Hematopoietic multipotent progenitor cell (in vitro differentiated cells): ENCODE measurements at places on chromosomes 6 and 20. TPM values are rescaled to one million over a fixed set of nuclear protein-coding genes. Genes with fewer than 3 reads are reported as not detected.

The TUBB1 gene
- total RNA-seq, result 4.0 TPM

DNA sequence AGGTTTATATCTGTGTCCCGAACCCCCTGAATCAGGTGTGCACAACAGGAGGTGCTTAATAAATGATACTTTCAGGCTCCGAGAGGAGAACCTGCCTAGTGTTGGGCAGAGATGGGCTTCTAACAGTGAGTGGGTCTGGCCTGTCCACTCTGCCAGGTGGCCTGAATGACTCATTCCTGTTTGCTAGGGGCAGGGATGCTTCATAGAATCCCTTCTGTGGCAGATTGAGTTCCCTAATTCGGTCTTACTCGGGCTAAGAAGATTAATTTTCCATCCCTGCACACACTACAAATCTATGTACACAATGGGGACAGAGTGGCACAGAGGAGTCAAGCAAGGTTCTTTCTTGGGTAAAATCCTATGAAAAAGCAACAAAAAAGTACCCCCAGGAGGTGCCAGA, 19.8 kb downstream of the SDC4 start:
- no peak for DNase-seq

DNA sequence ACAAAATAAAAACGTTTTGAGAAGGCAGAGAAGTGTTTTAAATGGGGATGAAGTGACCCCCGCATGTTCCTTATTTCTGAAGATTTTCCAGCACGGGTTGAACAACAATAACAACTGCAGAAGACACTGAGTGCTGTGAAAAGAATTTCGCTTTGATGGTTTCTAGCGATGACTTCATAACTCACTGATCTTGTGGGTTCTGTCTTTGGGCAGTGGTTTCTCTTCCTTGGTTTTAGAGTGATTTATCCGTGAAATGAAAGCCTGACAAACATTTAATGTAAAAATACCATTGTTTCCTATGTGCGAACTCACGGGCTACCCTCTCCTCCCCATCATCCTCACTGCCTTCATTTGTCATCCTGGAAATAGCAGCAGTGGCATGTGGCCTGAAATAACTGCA, 793.9 kb downstream of the QKI start:
- no peak for DNase-seq

GRCh38 chr6:135701426-135701825, 150.1 kb upstream of the PDE7B start:
- no peak for DNase-seq

The SLC17A2 gene
- total RNA-seq, result not detected

GRCh38 chr6:12557765-12558164, 158.8 kb upstream of the PHACTR1 start:
- DNase-seq, result no peak

The BMP5 gene
- total RNA-seq, result not detected

DNA sequence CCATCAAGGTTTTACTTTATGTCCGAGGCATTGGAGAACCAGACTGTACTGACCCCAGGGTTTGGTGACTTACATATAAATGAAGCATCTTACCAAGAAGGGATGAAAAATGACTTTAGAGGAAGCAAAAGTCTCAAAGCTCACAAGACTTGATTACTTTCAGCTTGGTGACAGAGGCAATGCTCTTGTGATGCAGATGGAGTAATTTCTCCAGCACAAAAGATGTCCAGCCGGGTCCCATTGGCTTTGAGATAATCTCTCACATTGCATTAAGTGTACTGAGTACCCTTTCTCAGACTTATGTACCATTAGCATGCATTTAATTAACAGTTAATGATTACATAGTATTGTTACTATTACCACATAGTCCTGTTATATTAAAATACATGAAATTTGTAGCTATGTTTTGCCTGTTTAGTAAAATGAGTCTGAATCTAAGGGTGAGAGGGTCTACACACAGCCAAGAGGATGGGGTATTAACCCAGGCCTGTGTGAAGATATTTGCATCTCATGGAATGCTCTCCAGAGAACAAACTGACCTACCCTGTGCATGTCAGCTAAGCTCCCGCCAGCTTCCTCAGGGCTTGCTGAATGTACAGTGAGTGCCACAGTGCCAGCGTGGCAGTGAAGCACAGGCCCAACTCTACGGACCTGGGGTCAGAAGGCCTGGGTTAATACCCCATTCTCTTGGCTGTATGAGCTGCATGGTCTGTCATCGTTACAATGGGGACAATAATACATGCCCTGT, 5.6 kb downstream of the HTR1E start:
- no peak for DNase-seq

DNA sequence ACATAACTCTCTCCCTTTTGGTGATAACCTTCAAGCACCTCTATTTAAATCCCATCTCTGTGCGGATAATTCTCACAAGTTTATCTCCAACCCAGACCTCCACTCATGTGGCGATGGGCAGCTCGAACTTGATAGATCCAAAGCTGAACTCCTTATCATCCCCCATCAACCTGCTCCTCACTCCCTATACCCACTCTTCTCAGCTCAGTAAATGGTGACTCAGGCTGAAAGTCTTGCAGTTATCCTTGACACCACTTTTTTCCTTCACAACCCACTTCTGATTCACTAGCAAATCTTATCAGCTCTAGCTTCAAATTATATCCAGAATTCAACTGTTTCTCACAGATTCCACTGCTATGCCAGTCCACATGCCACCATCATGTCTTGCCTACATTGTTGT, 155.3 kb upstream of the STXBP5 start:
- no peak for DNase-seq

- no peak for DNase-seq
Observed at GRCh38 chr6:54266400-54266923, 41.8 kb upstream of the TINAG start.

- DNase-seq, result no peak
Observed at GRCh38 chr20:23132293-23132929, 46.3 kb upstream of the CD93 start.

The ABCF1 gene
- total RNA-seq, result 40.7 TPM

GRCh38 chr6:149763866-149764265, 14.3 kb downstream of the PCMT1 start:
- no peak for DNase-seq

The CBFA2T2 gene
- total RNA-seq, result 15.1 TPM

The BIRC7 gene
- total RNA-seq, result not detected

DNA sequence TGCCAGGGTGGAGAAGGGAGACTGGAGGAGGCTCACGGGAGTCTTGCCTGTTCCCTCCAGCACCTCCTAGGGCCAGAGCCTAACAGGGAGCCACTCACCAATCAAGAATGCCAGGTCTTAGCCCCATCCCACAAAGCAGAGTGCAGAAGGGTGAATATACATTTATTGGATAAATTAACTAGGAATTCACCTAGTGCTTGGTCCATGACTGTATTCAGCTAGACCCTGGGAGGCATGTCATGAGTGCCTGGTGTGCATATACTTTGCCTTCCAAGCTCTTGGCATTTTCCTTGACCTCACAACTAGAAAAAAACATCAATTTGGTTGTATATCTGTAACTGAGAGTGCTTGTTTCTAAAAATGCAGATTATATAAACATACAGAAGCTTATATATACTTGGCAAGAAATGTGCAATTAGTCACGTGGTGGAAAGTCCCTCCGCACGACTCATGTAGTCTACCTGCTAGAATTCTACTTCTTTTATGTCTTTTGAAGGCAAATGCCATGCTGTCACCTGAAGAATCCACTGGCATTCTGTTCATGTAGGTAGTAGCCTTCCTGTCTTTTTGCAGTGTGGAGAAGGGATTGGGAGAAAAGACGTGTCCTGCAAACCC, 991.0 kb downstream of the KIF16B start:
- DNase-seq, result no peak

The OR12D3 gene
- total RNA-seq, result not detected
